Activated CD8-positive, alpha-beta memory T cell treated with anti-CD3 and anti-CD28 coated beads for 1 hour (primary cell): ENCODE measurements at places on chromosomes 11 and 22.
A peak's percentile ranks its signal among the peaks of the same experiment; 100 is the strongest.

DNA sequence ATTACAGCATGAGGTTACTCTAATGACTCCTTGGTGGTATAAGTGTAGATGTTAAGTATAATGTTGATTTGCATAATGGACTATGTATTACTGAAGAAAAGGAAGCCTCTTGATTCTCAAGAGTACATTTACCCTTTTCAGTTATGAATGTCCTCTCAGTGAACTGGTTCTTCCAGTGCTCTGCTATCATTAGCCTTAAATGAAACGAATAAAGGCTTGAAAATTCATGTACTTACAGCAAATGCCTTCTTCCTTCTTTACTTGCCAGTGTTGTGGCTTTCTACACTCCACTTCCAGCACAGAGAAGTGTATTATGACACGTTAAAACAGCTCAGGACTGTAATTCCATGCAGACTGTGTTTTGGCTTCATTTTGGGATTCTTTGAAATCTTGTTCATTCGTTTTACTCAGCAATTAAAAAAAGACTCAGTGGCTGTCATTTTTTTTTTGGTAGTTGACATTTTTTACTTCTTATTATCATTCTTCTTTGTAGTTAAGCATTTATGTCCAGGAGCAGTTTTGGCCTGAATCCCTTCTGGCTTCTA is 96.9 kb downstream of the MTMR3 start:
- DNase-seq: no peak

- no peak for DNase-seq
Observed at GRCh38 chr11:61079416-61080150, 22.7 kb upstream of the CD5 start.

DNA sequence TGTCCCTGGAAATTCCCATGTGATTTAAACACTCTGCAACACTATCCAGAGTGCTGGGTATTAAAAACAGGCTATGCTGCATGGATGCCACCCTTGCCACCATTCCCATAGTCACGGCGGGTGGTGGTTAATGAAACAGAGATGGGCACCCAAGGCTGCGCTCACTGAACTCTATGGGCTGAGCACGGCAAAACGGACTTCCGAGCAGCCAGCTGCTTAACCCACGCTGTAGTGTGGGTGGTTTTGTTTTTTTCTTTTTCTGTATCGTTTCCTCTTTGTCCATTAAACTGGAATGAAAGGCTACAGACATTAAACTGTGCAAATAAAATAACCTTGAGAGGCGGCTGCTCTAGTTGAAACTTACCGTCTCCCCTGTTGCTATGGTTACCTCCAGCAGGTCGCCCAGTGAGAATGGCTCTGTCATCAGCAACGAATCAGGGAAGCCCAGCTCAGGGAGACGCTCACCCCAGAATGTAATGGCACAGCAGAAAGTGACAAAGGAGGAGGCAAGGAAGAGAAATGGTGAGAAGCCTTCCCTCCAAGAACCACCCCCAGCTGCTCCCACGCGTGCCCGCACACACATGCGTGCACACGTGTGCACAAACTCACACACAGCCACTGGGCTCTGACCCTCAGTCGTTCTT is 102.1 kb downstream of the C11orf91 start:
- DNase-seq: no peak

DNA sequence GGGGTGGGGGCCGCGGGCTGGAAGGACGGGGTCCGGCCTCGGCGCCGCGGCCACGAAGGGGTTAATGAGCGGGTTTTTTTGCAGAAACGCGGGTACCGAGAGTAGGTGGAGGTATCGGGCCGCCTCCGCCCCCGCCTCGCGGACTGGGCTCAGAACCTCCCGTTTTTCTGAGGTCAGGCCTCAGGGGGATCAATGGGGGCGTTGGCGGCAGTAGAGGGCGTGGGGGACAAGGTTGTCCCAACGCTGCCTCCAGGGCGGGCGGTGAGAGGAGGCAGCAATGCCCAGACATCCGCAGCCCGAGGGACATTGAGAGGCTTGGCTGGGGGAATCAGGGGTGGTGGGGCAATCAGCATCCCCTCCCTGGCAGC is 34.8 kb upstream of the PRODH start:
- DNase-seq: no peak

- no peak for DNase-seq
Observed at GRCh38 chr22:37529652-37530345, 10.6 kb upstream of the CARD10 start.

GRCh38 chr11:69032833-69033232 is 15.9 kb upstream of the TPCN2 start:
- DNase-seq: no peak

DNA sequence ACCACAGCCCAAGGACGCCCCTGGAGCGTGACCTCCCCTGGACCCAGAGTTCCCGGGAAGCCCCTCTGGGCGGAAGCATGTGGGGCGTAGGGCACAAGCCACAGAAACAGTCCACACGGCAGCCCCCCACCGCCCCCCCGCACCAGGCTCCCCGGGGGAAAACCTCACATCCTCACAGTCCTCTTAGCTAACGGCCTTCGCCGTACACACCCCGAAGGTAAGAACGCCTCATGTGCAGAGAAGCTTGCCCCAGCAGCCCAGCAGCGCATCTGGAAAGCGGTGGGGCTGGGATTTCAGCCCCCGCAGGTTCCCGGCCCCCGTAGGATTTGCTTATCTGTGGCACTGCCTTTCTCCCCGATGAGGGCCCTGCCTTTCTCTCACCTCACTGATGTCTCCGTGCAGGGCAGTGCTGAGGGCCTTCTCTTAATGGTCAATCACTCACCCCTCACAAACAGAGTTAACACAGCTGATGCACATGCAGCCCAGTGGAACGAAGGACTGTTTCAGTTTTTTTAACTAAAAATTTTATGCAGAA is 309.2 kb downstream of the BRD1 start:
- no peak for DNase-seq

DNA sequence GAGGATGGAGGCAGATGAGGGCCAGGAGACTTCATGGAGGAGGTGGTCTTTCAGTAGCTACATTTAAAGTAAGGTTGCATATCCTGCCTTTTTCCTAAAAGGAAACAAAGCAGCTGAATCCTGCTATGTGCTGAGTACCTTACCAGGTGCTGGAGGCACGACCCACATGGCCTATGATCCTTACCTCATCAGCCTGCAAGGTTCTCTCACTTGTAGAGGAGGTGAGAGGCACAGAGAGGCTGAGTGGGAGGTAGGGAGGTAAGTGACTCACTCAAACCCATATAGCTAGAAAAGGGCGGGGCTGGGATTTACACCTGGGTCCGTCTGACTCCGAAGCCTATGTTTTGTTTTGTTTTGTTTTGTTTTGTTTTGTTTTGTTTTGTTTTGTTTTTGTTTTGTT is 75.8 kb downstream of the BUD13 start:
- no peak for DNase-seq

DNA sequence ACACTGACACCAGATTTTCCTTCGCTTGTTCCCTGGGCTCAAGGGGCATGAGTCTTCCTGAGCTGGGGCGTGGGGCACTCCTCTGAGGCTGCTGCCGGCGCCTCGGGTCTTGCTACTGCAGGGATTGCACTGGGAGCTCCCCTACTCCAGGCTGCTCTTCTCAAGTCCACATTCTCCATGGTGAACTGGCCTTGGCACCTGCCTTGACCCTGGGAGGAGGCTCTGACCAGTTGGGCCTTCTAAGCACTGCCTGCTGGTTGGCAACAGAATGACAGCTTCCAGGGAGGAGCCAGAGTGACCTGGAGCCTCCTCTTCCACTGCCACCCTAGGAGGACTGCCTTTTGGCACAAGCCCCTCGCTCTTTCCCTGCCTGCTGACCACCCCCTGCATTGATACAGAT is 9.5 kb downstream of the FREY1 start:
- no peak for DNase-seq

- no peak for DNase-seq
Observed at GRCh38 chr22:33873666-33874065, 46.6 kb downstream of the LARGE1 start.

DNA sequence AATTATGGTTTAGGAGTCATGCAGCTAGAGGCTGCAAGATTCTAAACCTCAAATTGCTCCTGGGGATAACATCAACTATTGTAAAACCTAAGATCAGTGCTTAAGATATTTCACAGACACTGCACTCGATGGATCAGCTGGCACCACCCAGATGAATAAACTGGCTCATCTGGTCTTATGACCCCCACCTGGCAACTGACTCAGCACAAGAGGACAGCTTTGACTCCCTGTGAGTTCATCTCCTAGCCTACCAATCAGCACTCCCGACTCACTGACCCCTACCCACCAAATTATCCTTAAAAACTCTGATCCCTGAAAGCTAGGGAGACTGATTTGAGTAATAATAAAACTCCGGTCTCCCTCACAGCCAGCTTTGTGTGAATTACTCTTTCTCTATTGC is 782 bp upstream of the TTC12 start:
- no peak for DNase-seq

DNA sequence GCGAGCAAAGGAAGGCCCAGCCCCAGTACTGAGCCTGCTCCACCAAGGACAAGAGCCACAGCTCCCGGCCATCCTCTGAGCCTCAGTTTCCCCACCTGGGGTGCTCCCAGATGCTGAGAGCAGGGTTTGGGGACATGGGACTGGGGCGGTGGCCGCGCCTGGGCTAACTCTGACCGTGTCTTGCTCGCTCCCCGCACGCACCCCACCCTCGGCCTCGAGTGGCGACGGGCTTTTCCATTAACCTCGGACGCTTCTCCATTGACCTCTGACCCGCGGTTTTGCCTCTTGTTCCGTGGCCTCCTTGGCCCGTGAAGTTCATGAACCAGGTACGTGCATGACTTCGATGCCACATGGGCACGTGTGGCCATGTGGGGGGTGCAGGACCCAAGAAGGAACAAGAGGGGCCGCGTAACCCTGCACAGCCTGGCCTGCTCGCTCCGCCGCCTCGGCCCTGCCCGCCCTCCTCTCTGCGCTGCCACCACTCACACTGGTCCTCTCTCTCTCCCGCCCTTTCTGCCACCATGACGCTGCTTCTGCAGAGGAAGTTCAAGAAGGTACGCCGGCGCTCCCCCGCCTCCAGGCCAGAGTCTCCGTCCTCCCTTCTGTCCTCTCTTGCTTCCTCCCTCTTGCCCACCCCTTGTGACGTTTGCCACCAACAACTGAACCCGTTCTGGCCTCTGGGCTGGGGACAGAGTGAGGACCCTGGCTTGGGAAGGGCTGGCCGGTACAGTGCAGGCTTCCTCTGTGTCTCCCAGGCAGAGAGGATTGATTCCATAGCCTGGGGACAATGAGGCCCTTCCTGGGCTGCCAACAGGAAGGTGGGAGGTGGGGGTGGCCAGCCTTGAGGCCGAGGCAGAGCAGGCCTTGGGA is 6.9 kb downstream of the TNNT3 start:
- no peak for DNase-seq

DNA sequence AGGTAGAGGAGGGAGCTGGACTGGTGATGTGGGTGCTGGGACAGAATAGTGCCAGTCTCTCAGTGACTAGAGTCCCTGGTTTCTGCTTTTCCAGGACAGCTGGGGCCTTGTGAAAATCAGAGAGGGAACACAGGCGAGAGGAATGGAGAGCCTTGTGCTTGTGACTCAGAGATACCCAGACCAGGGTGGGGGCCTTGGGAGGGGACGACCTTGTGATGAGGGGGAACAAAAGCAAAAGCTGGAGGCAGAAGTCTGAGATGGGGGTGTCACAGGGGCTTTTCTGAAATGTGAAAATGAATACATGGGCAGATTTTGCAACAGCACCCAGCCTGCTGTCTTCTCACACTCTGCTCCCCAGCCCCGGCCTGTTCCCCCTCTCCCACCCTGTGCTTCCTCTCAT is 3.4 kb upstream of the NR1H3 start:
- no peak for DNase-seq

GRCh38 chr11:60887556-60887955 is 18.8 kb downstream of the PRPF19 start:
- peak; percentile 36 for DNase-seq

DNA sequence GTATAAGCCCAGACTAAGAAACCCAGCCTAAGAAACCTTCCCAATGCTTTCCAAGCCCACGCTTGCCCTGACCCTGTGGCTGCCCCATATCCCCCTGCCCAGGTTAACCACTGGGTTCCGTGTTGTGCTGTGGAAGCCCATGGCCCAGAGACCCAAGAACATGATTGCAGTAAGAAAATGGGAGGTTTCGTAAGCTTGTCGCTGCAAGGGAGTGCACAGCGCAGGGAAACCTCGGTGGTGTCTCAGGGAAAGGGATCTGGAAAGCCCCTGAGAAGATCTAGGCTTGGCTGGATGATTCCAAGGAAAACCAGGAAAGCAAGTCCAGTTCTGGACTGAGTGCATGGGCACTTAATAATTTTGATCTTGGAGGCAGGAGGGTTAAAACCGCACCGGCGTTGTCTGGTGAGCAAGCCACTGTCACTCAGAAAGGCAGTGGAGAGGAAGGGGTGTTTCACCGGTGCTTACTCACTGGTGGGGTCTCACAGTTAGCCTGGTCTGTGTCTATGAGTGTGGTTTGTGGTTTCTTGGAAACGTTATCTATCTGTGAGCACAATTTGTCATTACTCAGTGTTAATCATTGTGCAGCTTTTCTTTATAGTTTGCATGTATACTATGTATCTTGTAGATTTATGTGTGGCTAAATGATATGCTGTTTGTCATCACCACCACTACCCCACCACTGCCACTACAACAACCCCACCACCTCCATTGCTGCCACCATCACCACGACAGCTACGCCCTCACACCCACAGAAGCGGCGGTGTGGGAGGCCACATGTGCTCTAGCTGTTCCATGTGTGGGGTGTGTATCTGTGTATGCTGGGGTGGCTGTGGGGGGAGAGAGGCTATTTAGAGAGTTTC is 53.3 kb upstream of the PRDM11 start:
- DNase-seq: no peak
